ENCODE measurements at places on chromosomes 1 and 21.
A peak's percentile ranks its signal among the peaks of the same experiment; 100 is the strongest.

DNA sequence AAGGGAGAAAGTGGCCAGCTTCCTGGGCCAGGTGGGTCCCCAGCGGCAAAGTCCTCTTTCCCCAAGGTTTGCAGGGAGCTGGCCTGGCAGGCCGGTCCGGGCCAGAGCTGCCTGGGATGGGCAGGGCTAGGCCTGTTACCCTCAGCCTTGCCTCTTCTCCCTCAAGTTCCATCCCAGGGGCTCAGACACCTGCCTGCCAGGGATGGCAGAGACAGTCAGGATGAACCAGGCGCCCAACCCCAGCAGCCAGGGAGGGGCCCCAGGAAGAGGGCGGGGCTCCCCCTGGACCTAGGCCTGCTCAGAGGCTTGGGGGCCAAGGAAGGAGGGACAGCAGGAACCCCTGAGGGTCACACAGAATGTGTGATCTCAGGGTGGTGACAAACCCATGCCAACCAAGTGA lies 120.6 kb downstream of the CASZ1 start:
- no peak for DNase-seq

- no peak for DNase-seq
These were observed 8.2 kb upstream of the METTL18 start for GRCh38 chr1:169802888-169803287.

DNA sequence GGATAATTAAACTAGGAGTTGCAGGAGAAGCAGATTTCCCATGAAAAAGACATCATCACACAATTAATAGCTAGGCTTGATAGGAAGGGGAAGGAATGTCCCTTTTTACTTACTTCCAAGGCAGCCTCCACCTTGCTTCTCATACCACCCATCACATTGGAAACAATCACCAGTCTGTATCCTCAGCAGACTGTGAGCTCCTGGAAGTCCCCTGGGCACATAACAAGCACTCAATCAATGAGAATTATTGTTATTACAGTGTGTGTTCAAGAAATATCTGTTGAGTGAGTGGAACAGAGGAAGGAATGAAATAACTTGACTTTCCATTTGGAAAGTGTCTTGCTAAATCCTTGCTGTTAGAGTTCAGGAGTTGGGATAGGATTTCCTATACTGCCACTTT lies 36.2 kb downstream of the HIVEP3 start:
- no peak for DNase-seq

GRCh38 chr1:214219902-214220301 lies 61.1 kb upstream of the SMYD2 start:
- no peak for DNase-seq

DNA sequence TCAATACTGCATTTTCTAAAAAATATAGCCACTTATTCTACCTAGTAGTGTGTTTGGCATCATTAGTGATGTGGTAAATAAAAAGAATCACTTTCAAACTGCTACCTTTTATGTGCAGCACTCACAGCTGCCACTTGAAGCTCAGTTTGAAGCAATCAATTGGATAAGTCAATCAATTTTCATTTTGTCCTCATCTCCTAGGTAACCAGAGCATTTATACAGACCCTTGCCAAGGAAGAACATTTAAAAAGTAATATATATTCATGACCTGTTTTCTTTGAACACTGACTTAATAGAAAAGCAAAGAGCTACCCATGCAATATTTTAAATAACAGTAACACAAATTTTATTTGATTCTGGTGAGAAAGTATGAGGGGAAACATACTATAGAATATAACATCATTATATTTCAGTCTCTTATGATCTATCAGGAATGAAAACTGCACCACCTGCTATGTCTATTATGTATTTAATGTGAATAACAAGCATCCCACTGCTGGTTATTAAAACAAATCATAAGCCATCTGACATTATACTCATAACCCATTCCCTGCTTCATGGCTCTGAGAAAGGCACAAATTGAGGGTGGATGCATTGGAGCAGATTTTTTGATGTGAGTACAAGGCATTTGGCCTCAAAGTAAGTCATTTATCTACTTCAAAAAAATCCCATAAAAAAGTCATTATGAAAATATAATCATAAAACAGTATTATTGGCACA lies 168.4 kb upstream of the C21orf91 start:
- no peak for DNase-seq

GRCh38 chr1:11671205-11671543 lies 7.2 kb downstream of the FBXO6 start:
- DNase-seq: no peak

DNA sequence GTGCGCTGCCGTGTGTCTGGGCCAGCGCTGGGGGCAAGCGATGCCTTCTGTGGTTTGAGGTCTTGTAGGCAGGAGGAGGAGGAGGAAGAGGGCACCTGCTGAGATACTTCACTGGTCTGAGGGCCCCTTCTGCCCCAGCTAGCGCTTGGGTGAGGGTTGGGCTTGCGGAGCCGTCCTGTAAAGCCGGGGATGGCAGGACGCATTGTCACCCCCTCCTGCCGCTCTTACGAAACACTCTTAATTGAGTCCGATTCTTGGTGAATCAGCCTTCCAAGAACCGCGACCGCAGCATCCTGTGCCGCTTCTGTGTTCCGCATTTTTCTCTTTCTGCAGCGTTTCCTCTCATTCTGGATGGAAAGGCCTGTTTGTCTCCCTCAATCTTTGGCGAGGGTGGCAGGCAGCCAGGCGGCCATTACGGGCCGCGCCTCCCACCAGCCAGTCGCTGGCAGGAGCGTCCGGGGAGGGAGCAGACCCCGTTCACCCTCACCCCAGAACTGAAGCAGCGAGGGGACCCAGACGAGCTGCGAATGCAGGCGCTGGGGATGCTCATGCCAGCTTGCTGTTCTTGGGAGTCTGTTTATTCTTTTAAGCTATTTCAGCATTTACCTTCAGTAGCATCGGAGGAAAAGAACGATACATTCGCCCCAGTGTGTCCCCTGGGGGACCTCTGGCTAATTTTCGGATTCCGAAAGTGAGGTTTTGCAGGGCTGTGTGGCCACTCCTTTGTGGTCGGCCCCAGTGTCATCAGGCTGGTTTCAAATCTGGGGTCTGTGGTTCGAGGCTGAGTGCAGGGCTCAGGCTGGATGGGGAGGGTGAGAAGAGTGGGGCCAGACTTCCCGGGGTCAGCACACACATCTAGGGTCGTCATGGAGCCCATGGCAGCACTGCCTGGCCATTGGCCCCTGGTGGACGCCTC lies 62.7 kb downstream of the SKI start:
- DNase-seq: peak; percentile 88

GRCh38 chr1:92820551-92820950 lies 11.3 kb upstream of the RPL5 start:
- DNase-seq: no peak

- DNase-seq: no peak
These were observed 6.5 kb upstream of the CCDC27 start for GRCh38 chr1:3745590-3746381.

DNA sequence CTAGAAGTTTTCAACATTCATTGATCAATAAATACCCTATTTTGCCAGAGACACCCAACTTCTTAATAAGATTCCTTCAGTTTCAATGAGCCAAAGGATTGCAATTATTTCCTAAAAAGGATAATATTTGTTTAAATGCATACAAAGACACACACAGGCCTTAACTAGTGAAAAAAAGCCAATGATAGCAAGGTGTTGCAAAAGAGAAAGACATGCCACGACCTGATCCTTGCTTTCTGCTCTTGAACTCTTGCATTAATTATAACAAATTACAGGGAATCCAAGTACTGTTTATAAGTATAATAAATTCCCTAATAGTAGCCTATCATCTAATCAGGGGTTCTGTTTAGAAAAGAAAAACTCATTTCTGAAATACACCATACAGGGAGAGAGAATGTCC lies 131.1 kb downstream of the PTPN14 start:
- DNase-seq: no peak

DNA sequence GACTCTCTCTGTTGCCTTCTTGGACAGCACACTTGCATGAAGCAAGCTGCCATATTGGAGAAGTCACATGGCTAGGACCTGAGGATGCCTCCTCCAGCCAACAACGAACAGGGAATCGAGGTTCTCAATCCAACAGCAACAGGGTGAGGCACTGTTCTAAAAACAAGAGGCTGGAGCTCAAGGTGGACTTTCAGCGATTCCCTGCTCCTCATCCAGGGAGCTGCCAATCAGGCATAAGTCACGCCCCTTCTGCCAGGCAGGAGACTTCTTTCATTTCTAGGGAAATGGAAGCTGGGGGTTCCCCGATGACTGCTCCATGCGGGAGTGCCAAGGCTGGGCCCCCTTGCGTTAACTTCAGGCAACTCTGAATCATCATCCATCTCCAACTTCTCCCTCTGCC lies 22.7 kb upstream of the IFNAR1 start:
- no peak for DNase-seq

- DNase-seq: no peak
These were observed 699.9 kb downstream of the MATN1 start for GRCh38 chr1:30023339-30024022.

DNA sequence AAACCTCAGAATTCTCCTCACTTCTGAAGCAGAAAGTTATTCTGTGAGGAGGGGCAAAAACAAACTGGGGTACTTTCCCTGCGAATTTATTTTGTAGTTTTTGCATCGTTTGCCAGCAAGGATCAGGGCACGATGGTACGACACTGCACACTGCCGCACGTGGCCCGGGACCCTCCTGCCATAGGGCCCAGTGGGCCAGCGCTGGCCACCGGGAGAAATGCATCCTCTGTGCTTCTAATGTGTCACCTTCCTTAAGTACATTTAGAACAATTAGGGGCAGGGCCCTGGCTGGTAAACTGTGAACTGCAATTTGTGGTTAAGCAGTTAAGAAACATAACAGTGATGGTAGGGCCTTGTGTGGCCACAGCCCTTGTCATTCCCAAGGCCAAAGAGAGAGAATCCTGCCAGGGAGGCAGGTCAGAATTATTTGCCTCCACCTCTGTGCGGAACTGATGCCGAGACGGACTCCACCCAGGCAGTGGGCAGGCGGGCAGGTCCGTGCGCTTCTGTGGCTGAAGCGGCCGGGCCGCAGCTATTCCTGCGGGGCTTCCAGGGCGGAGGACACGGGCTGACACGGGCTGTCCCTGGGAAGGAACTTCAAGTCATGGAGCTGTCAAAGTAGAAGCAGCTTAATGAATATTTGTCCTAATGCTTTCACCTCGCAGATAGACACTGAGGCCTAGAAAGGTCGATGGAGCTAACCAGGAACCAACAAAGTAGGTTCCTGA lies 12.5 kb downstream of the GPR137B start:
- DNase-seq: peak; percentile 45

GRCh38 chr1:8681911-8682310 lies 135.5 kb downstream of the RERE start:
- DNase-seq: no peak

DNA sequence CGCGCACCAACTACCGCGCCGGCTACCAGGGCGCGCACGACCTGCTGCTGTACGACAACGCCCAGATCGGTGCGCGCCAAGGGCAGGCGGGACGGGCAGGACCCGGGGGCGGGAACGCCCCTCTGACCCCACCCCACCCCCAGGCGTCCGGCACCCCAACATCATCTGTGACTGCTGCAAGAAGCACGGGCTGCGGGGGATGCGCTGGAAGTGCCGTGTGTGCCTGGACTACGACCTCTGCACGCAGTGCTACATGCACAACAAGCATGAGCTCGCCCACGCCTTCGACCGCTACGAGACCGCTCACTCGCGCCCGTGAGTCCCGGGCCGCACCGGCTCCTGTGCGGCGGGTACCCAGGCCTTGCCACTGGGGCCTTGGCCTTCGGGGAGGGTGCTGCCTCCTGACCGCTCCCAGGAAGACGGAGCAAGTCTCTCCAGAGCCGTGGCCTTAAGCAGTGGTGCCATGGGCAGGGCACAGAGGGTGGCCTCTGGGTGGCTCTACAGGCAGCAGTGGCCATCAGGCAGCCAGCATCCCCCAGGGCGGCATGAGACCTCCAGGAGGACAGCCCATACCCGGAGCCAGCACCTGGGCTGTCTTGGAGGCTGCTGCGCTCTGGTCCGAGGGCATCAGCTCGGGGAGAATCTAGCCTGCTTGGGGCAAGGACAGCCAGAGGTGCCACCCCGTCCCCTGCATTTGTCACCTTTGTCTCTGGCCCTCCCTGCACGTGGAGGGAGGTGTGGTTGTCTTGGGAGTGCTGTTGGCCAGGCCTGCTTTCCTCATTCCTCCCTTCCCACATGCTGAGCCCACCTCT lies 8.1 kb upstream of the MMP23B start:
- DNase-seq: no peak

- no peak for DNase-seq
These were observed 14.0 kb downstream of the TGFBR3 start for GRCh38 chr1:91872000-91872399.

GRCh38 chr1:207605444-207606361 lies 39.2 kb upstream of the CR1L start:
- no peak for DNase-seq

DNA sequence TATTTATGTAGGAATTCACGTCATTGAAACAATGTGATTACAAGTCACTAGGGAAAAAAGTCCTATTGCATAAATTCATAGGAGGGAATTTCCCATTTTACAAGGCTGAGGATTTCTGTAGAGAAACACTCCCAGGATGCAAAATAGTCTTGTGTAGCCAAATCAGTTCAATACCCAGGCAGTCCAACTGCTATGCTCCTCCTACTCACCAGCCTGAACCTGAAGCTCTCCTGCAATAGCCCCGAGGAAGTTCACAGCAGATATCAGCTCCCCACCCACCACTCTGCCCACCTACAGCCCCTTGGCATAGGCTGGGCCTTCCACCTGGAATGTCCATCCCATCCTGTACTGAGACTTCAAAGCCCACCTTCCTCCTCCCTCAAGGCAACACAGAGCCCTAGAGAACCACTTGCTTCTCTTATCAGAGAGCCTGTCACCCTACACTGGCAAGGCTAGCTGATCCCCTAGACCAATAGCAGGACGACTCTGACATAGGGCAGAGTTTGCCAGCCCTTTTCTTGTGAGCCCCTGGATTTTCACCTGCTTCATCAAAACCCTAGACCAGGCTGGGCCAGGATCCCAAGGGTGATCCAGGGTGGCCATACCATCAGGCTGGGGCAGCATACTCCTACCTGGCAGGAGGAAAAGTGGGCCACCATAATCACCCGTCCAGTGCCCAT lies 1.5 kb downstream of the LSS start:
- no peak for DNase-seq

- DNase-seq: no peak
These were observed 19.4 kb upstream of the EPHB2 start for GRCh38 chr1:22691031-22691753.

- DNase-seq: no peak
These were observed 29.7 kb downstream of the CTH start for GRCh38 chr1:70440642-70441391.

DNA sequence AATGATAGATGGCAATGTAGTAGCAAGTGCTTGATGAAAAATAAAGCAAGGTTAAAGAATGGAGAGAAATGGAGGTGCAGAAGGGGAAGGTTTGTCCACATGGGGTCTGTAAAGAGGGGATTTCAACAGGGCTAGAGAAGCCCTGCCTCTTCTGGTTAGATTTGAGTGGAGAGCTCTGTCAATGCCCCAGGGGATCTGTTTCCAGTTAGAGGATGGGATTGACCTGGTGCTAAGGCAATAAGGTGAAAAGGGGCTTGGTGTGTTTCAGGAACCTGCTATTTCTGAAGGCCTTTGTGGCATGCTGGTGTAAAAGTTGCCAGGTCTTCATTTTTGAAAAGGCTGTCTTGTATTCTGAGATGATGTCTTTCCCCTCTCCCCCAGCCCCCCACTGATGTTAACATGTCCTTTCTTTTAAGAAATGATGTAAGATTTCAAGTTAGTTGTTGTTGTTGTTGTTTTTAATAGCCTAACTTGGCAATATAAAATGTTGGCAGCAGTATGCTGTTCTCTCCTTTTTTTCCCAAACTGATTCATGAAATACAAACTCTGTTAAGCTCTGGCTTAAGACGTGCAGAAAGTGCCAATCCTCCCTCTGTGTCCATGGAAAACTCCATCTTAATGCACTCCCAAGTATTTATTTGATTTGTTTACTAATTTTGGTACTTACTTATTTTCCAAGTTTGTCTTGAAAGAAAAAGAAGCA lies 370.3 kb upstream of the ADGRL2 start:
- DNase-seq: no peak
